GM03348 (cell line): ENCODE measurements at places on chromosomes 1 and 21.

GRCh38 chr1:111769517-111770146, 13.9 kb downstream of the DDX20 start:
- peak; percentile 58 for DNase-seq

DNA sequence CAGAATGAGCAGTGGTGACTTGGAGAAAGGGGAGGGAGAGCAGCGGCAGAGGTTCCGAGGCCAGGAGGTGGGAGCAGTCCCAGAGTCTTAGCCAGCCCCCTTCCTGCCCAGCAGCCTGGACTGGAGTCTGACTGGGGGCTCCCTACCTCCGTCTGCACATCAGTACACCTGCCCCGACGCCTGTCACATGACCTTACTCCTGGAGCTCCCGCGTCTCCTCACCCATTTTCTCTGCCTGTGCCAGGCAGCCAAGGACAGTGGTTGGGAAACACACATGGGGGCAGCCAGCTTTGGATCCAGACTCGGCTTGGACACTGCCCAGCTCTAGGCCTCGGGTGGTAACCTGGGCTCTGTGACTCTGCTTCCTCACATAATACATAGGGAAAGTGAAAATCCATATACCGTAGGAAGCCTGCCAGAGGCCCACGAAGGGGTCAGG, 16.9 kb downstream of the ACTRT2 start:
- no peak for DNase-seq

GRCh38 chr1:20584890-20585289, 4.0 kb upstream of the CDA start:
- no peak for DNase-seq

DNA sequence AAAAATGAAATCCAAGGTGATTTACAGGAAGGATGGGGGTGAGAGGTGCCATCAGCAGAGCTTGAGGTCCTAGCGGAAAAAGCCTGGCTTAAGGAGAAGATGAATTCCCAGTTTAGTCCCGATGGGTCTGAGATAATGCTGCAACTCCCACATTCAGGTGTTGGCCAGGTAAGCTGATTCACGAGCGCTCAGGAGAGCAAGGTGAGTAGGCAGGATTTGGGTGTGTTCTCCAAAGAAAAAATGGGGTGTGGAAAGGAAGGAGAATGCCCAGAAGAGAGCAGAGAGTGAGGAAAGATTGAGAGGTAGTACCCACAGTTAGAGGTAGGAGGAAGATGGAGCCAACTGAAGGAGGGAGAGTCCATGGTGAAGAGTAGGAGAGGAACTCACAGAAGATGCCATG, 12.5 kb downstream of the RIMS3 start:
- no peak for DNase-seq

- DNase-seq = no peak
Measured at GRCh38 chr21:32056791-32057190, 184.0 kb downstream of the HUNK start.

- no peak for DNase-seq
Measured at GRCh38 chr1:44941424-44942324, 44.7 kb downstream of the EIF2B3 start.

GRCh38 chr1:97893844-97894243, 27.0 kb downstream of the DPYD start:
- no peak for DNase-seq

- no peak for DNase-seq
Measured at GRCh38 chr1:25705699-25706098, 89.1 kb downstream of the MAN1C1 start.

DNA sequence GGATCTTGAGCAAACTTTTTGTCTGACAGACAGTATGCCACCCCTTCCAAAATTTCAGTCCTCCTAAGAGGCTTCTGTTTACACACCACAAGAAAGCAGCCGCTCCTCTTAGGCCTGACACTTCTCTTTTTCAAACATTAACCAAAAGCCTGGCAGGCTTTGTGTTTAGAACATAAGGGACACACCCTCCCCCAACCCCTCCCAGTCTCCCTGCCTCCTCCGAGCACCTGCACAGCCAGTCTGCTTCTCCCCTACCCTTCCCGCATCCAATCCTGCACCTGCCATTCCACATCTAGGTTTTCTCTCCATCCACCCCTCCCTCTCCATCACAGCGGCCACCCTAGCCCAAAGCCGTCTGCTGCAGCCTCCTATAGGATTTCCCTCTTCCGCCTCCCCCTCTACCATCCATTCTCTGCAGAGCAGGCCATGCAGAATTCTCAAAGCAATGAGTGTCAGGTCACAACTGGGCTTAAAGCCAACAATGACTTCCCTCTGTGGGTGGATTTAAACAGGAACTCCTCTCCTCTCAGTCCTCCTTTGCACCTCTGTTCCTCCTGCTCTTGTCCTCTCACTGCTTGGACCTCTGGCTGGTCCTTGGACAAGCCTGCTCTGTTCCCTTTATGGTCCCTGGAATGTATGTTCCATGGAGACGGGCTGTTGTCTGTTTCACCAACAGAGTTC, 478.2 kb downstream of the NPHP4 start:
- no peak for DNase-seq

GRCh38 chr1:7592120-7592798, 178.8 kb upstream of the VAMP3 start:
- no peak for DNase-seq

DNA sequence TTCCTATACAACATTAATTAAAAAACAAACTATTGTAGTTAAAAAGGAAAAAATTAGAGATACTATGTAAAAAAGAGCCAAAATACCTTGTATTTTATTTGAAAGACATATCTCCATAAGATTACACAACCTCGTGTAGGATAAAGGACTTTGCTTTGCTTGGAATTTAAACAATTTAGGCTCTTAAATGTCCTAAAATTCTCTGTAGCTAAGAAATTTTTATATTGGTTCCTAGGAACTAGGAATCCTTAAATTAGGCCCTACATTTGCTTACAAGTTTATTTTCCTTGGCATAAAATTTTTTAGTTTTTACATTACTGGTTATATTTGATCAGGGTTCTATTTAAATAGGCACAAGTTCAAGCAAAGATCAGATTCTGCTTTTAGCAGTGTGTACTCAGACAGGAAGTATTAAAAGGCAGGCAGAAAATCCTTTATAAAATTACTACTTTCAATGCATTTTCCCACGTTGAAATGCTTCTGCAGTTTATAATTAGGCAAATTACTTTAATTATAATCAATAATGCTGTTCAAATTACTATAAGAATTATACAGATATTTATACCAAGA, 3.4 kb upstream of the ANGPTL3 start:
- DNase-seq = no peak

DNA sequence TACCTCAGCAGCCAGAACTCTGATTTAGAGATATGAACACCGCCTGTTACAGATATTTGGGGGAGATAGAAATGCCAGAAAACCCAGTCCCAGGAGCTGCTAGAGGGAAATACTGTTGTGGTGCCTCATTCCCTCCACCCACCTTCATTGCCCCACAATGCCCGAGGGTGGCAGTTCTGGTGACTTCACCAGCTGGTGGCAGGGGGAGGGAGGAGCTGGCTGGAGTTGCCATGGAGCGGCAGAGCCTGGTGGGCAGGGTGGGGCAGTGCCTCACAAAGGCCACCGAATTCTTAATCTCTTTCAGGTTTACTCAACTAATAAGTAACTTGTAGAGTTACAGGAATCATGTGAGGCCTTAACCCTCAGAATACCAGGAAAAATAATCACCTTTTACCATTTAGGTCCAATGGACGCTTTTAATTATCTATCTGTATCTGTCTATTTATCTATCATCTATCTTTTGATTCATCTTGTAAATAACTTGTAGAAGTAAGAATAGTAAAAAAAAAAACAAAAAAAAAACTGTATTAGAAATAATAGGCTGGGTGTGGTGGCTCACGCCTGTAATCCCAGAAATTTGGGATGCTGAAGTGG, 11.7 kb upstream of the S100A11 start:
- DNase-seq = peak; percentile 58

DNA sequence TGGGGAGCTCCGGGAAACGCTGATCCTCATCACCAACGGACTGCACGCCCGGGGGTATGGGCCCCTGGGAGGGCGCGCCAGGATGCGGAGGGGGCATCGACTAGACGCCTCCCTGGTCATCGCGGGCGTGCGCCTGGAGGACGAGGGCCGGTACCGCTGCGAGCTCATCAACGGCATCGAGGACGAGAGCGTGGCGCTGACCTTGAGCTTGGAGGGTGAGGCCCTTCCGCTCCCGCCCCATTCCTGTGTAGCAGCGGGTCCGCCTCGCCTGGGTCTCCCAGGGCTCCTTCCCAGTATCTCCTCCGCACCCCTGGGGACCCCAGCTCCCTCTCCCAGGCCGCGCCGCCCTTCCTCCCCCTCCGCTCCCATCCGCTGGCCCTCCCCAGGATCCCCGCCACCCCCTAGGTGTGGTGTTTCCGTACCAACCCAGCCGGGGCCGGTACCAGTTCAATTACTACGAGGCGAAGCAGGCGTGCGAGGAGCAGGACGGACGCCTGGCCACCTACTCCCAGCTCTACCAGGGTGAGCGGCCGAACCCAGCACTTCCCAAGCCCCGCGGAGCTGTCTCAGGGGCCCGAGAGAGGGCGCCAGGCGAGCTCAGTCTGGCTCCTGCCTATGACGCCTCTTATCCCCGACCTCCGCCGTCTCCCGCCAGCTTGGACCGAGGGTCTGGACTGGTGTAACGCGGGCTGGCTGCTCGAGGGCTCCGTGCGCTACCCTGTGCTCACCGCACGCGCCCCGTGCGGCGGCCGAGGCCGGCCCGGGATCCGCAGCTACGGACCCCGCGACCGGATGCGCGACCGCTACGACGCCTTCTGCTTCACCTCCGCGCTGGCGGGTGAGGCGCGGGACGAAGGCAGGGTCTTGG, 5.0 kb downstream of the HAPLN2 start:
- DNase-seq = peak; percentile 67

DNA sequence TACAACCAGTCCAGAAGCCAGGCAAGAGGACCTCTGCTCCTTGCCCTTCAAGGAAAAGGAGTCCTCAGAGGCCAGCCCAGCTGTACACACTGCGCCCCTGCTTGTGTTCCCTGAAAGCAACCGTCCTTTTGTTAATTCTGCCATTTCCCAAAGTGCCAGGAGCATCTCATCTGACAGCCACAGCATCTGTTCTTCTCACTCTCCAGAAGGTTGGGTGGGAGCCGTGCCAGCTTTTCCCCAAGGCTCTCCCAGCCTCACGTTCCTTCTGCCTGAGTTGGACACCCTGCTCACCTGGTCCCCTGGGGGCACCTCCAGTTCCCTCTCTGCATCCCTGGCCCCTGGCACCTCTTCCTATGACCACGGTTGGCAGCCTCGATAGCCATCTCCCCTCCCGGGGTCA, 10.5 kb upstream of the CNTN2 start:
- DNase-seq = no peak

DNA sequence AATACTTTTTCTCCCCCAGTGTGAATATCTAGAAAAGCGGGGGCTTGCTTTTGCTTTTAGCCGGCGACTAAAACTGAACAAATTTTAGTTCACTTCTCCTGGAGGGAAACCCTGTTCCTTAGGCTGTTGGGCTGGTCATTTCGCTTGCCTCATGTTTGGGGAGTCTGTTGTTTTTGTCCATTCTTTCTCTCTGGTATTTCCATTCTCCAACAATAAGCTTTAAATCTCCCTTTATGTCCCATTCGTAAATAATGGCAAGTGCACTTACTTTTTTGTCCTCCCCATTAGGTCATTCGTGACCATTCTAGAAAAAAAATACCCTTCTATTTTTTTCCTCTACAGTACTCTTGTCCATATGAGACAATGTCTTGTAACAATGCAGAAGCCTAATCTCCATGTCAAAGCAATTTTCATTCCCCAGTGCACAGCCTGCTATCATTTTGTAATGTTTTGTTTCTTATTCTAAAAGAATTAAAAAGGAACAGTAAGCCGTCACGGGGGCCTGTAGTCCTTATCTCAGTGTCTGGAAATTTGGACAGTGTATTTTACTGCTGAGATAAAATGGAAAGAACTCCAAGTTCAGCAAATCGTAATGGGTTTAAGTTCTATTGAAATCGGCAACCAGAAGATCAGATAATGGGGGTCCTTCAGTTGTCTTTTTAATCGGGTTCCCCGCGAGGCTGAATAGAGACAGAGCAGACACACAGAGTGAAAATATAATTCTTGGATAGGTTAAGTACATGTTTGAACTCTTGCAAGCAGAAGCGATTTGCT, 21.8 kb downstream of the PROX1 start:
- DNase-seq = no peak

DNA sequence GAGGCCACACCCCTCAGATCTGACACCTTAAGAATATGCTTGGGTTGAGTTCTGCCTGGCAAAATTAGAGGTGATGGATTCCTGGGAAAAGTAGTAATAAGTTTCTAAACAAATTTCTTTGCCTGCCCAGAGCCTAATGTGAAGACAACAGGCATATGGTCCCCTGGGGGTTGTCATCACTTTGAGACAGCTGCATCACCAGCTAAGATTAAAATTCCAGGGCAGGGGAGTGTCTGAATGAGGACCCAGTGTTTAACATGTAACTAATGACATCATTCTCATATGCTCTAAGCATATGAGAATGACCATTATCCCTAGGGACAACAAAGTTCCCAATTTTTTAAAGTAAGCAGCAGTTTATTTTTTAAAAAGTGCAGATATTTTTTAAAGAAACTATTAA, 432.2 kb downstream of the PCP4 start:
- no peak for DNase-seq

DNA sequence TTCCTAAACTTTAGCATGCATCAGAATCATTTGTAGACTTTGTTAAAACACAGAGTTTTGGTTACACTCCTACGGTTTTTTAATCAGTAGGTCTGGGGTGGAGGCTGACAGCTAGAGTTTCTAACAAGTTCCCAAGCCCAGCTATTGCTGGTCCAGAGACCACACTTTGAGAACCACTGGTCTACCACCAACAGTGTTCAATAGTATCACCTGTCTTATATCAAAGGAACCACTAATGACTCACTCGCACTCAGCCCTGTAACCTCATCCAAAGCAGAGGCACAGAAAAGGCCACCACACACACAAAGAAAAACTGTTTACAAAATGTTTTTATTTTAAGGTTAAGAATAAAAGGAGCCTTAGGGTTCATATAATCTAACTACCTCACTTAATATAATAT, 68.7 kb downstream of the HIVEP3 start:
- DNase-seq = no peak

- DNase-seq = no peak
Measured at GRCh38 chr1:234709473-234710228, 99.7 kb upstream of the IRF2BP2 start.

DNA sequence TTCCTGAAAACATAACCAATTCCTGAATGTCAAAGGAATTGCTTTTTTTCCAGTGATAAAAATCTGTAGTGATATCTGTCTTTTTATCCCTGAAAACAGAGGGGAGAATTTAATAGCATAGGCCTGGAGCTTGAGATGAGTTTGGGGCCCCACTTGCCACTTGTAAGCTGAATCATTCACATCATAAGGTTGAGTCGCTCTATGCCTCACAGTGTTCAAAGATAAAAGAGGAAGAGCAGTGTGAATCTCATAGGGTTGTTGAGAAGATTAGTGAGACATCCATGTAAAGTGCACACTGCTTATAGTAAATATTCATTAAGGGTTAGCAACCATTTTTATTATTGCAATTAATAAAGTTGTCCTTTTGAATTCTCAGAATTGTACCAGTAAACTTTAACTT, 271.3 kb downstream of the DNM3 start:
- DNase-seq = no peak

GRCh38 chr1:11151826-11152612, 37.1 kb upstream of the ANGPTL7 start:
- no peak for DNase-seq
